ENCODE measurements at places on chromosomes 1 and 21.

DNA sequence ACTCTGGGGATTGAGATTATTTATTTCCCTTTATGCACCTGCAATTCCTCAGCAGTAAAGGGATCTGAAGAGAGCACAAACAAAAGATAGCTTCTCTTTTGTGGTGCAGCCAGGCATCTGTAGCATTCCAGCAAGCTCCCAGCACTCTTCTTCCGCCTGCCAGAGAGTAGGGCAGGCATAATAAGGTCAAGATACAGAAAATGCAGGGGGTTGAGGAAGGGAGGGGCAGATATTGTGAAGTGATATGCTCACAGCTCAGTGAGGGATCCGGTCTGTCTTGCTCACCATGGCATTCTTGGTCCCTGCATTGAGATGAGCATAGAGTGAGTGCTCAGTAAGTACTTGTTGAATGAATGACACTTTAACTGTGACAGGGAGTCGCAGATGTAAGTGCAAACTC, 23.9 kb downstream of the FASLG start:
- no peak for DNase-seq

GRCh38 chr1:207972337-207972736, 61.4 kb upstream of the CD34 start:
- no peak for DNase-seq

GRCh38 chr1:65630855-65631254, 161.8 kb upstream of the PDE4B start:
- no peak for DNase-seq

- DNase-seq: no peak
Measured at GRCh38 chr1:197965132-197965840, 48.1 kb downstream of the LHX9 start.

DNA sequence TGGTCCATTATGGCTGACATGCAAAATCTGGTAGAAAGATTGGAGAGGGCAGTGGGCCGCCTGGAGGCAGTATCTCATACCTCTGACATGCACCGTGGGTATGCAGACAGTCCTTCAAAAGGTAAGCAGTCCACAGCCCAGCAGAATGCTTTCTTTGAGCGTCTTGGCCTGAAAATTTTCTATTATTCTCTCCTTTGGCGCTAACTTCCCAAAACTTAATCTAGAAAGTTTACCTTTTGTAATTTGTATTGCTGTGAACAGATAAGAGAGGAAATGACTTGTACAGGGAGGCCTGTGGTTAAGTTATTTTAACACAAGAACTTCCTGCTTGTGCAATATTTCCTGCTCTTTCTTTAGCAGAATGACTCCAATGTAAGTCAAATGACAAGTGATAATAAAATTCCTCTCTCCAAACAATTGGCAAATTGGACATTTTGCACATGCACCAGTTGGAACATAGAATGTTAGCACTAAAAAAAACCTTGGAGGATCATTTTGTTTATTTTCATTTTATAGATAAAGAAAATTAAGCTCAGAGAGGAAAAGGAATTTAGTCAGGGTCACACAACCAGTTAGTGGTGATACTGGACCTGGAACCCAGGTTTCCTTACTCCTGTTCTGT, 18.9 kb downstream of the CAP1 start:
- no peak for DNase-seq

DNA sequence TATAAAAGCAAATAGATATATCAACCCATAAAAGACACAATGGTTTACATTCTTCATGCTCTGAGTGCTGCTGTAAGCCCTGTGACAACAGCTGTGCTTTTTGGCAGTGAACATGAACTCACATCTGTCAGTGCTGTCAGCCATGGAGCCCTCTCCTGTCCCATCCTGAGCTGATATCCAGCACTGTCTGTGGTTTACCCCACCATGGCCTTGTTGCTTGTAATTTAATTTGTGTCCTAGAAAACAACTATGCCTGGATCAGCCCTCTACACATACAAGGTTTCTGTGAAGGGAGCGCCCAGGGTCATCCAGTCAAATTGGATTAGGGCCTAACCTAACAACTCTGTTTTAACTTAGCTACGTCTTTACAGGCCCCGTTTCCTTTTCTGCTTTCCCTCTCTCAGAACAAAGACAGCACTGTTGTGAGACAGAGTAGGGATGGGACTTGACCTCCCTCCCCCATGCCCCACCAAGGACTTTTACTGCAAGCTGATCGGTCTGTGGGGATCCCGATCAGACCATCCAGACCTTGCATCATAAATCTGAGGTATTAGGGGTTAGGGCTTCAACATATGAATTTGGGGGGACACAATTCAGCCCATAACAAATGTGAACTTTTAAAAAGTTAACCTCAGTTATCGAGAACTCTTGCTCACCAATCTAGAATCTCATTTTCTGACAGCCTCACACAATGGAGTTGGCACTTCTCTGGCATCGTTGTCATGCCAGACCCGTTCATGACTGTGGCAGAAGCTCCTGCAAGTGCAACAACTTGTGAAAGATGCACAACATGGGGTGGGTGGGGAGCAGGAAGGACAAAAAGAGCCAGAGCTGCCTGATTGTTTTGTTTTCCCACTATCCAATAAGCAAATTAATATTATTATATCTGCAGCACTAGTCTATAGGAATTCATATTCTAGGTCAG, 16.4 kb upstream of the SLC44A3 start:
- DNase-seq: no peak

DNA sequence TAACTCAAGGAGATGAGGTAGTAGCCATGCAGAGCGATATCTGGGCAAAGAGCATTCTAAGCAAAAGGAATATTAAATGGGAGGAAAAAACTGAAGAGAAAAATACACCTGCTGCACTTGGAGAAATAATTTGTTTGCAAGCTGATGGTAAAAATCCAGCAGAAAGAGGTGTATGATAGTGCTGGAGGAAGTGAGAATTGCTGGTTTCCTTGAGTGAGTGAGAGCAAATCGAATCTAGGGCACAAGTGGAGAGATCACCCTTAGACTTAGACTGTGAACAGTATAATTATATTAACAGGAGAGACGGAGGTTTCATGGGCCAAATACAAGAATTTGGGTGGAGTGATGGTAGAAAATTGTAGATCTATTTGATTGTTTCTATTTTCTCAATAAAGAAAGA, 2.7 kb upstream of the CR1 start:
- DNase-seq: no peak

DNA sequence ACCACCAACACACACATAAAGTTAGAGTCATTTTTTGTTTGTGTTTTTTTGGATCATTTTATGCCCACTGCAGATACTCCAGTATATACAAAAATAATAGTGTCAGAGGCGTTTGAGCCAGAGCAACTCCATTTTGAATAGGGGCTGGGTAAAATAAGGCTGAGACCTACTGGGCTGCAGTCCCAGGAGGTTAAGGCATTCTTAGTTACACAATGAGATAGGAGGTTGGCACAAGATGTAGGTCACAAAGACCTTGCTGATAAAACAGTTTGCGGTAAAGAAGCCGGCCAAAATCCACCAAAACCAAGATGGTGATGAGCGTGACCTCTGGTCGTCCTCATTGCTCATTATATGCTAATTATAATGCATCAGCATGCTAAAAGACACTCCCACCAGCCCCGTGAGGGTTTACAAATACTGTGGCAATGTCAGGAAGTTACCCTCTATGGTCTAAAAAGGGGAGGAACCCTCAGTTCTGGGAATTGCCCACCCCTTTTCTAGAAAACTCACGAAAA, 40.6 kb downstream of the GJA5 start:
- no peak for DNase-seq

GRCh38 chr1:244273845-244274619, 177.7 kb downstream of the ADSS2 start:
- DNase-seq: no peak

- no peak for DNase-seq
Measured at GRCh38 chr1:8004113-8004802, 21.9 kb downstream of the ERRFI1 start.

GRCh38 chr1:8494681-8495080, 176.8 kb downstream of the SLC45A1 start:
- DNase-seq: no peak

GRCh38 chr1:53502641-53503432, 43.6 kb downstream of the DMRTB1 start:
- DNase-seq: no peak

DNA sequence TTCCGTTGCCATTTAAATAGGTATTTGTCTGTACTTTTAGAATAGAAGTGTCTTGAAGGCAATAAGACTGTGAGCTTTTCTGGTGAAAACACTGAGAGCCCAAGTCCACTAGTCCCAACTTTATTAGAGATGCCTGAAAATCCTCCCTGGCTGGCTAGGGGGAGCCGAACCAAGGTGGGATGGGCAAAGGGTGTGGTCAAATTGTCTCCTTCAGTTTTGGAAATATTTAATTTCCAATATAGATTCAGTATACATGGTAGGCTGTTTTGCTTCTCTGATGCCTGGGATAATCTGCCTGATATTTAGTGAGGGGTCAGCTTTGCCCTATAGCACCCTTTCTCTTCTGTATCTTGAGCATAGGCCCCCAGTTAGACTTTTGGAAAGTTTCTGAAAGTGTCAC, 3.5 kb downstream of the ROR1 start:
- DNase-seq: no peak

GRCh38 chr1:9309080-9309479, 16.4 kb downstream of the SPSB1 start:
- no peak for DNase-seq

GRCh38 chr1:32091176-32091575, 16.7 kb upstream of the KPNA6 start:
- DNase-seq: no peak

DNA sequence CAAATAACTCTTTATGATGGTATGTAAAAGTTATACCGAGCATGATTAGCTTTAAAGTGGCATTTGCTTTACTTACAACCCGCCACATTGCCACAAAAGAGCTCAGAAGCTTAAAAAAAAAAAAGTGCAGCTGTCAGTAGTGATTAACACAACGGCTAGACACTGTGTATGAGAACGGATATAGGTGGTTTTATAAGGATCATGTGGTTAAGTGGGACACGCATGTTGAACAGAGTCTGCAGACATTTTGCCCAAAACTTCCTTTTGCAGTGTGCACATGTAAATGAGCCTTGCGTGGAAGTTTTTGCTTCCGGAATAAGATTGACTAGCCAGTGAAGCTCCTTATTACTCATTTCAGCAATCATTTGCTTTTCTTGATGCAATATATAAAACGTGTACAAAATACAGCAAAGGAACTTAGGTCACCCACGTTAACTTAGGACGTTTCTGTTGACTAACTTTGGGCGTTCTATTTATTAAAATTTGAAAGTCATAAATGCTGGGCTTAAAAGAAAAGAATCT, 58.7 kb upstream of the RGS1 start:
- DNase-seq: no peak

- DNase-seq: no peak
Measured at GRCh38 chr1:65846866-65847265, 54.2 kb downstream of the PDE4B start.

DNA sequence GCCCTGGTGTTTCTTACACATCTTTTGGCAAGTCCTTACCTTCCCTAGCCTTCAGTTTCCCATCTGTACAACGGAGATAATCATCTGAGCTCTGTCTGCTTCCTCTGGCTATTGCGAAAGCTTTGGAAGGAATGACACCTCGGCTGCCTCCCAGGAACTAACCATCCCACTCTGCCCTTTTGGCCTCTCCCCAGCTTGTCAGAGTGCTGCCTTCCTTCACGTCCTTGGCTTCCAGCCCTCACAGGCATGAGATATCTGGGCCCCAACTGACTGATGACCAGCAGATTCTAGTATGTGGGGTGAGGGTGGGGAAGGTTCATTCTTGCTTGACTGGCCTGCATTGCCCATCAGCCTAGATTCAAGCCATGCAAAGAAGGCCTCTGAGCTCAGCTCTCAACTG, 253.1 kb upstream of the FGGY start:
- no peak for DNase-seq

- no peak for DNase-seq
Measured at GRCh38 chr21:41967708-41968107, 13.9 kb upstream of the C2CD2 start.

GRCh38 chr1:179046808-179047635, 21.3 kb downstream of the FAM20B start:
- DNase-seq: no peak

DNA sequence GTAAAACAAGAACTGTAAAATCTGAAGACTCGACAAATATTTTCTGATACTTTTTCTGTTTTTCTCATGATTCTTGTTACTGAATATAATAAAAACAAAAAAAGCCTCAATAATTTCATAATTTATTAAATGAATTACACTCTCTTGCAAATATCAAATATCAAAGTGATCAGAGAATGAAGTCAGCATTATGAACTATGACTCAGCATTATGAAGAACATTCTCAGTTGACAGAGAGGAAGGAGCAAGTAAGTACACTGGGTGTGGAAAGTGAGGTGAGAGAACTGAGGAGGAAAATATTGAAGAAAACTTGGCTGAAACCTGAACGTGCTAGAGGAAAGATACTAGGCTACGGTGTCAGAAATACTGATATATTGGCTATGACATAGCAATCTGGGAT, 529.5 kb downstream of the KCNT2 start:
- no peak for DNase-seq

GRCh38 chr21:44866780-44867179, 6.7 kb downstream of the PTTG1IP start:
- DNase-seq: no peak

- no peak for DNase-seq
Measured at GRCh38 chr1:202281316-202282024, 60.3 kb downstream of the UBE2T start.

GRCh38 chr1:179038528-179039281, 13.0 kb downstream of the FAM20B start:
- DNase-seq: no peak

Measured in stimulated activated CD8-positive, alpha-beta memory T cell treated with anti-CD3 and anti-CD28 coated beads, Interleukin-15, amount 100 ng/mL, for 24 hours (primary cell).